ENCODE measurements at places on chromosomes 7 and 10.

GRCh38 chr10:43204943-43205671 is 61.8 kb downstream of the RASGEF1A start:
- DNase-seq = peak; percentile 25

DNA sequence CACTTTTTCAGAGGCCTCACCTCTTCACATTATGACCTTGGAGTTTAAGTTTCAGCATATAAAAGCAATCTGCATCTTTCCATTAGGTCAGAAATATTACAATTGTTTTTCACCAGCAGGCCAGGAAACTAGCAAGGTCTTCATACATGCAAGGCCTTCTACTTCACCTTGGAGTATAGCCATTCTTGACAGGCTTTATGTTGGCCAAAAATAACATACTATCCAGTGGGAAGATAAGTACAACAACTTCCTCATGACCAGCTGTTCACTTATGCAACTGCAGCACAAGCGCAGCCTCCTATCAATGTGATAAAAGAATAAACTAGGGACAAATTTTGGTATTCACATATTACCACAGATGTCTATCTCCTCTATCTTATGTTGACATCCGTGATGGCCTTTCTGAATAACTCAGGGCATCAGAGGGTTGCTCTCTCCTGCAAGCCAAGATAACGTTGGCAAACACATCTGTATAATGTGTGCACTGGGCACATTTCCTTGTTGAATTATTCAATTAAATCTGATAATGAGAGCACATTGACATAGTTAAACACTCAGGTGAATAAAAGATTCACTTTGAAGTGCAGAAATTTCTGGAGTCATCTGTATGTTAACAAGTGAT is 239.8 kb downstream of the FZD1 start:
- no peak for DNase-seq

- DNase-seq = no peak
Observed at GRCh38 chr10:103547391-103547946, 54.0 kb downstream of the NEURL1 start.

- no peak for DNase-seq
Observed at GRCh38 chr10:128050936-128051335, 75.3 kb downstream of the MKI67 start.

DNA sequence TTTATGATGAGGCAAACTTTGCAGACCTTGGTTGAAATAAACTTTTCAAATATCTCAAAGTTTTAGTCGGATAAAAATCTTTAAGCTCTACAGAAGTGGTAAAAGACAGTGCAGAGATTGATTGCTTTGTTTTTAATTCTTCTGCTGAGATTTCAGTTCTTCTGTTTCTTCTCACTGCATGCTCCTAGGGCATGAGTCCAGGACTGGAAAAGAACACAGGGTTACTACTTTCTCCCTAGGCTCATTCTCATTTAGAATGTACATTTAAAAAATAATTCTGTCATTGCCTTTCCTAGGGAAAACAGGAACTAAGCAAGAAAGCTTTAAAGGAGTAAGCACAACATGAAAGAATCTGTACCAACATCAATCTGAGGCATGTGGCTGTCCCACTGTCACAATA is 256.7 kb upstream of the DGKB start:
- DNase-seq = no peak

DNA sequence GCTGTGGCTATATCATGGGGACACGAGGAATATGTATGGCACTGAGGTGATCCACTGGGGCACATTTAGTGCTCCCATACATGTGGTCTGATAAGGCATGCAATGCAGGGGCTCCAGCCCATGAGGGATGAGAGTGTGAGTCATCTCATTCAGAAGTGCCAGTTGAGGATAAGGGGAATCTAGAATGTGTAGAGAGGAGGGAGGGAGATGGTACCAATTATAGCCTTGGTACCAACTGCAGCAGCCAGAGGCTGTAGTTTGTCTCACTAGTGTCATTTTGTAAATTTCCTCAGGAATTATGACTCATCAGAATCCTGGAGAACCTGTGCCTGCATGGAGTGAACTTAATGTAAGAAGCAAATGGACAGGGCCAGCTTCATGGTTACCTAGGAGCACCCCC is 46.2 kb downstream of the LAMB4 start:
- DNase-seq = no peak

- DNase-seq = no peak
Observed at GRCh38 chr7:27149842-27150567, 2.4 kb downstream of the HOXA3 start.

GRCh38 chr7:123682690-123683089 is 27.0 kb downstream of the LMOD2 start:
- peak; percentile 50 for DNase-seq

- no peak for DNase-seq
Observed at GRCh38 chr7:63113713-63114285, 884.9 kb upstream of the ZNF722 start.

DNA sequence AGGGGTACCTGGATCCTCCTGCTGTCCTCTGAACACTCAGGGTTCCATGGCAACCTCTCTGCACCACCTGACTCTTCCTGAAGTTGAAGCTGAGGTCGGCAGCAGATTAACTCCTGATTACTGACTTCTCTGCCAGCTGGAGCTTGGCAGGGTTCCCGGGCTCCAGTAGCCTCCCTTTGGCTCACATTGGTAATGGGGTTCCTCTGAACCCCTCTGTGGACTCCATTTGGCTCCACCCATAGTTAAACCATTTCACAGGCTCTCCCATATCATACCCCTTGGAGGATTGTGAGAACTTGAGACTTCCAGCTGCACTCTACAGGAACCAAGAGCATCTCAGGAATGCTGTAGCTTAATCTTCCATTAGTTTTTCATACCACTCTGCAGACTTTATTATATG is 292.5 kb downstream of the HDAC9 start:
- no peak for DNase-seq

- DNase-seq = no peak
Observed at GRCh38 chr10:130498042-130498441, 361.9 kb downstream of the GLRX3 start.

GRCh38 chr7:433558-433957 is 86.1 kb downstream of the PDGFA start:
- no peak for DNase-seq

DNA sequence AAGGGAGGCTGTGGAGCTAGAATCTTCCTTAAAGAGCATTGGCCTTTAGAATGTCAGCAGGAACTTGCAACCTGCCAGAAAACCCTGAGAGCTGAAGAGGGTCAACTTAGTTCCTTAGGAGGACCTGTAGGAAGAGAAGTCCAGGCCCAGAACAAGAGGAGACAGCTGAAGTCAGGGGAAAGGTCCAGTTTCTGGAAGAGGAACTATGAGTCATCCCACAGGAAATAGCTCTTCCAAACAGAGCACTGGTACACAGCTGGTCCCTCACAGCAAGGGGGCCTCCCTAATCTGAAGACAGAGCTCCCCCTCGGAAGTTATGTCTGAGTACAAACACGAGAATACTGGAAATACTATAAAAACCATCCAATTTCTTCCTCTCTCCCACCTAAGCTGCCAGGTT is 98.9 kb downstream of the HERPUD2 start:
- no peak for DNase-seq

DNA sequence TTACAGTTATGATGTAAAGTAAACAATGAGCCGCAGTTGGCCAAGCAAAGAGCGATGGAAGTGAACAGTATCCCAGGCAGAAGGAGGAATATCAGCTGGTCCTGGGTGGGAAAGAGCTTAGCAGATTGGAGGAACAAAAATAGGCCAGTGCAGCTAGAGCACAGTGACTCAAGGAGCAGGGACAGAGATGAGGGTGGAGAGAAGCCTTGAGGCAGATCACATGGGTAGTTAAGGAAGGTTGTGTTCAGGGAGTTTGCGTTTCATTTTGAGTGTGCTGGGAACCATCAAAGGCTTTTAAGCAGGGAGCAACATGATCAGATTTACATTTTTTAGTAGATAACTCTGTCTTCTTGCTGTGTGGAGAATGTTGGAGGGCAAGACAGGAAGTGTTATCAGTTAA is 113.6 kb downstream of the OAT start:
- DNase-seq = no peak

DNA sequence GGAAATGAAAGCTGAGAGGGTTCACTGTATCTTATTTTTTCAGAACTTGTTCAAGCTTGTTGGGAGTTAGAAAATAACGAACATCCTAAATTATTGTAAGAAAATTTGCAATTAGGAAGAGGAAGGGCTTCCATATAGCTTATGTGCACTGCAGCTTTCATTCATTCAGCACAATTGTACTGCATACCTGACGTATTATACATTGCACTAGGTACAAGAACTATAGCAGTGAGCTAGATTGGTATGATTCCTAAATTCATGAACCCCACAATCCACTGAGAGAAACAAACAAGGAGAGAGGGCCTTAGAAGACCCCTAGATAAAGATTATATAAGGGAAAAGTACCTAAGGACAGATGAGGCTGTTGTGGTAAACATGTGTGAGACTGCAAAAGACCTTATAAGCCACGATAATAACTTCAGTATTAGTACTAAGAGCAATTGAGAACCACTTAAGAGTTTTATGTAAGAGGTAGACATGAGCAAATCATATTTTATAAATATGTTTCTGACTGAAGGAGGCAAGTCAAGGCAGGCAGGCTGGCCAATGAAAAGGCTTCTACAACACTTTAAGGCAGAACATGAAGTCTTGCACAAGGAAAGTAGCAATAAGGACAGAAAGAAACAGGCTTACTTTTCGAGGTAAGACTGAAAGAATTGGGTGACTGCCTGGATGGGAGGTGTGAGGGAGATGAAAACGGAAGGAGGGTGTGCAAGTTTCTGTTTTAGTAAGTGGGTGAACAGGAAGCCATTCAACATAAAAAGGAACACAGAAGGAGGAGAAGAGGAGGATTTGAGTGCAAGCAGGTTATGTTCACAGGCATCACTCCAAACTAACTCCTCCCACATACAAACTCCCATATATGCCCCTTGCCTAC is 77.9 kb upstream of the LRRN3 start:
- no peak for DNase-seq

DNA sequence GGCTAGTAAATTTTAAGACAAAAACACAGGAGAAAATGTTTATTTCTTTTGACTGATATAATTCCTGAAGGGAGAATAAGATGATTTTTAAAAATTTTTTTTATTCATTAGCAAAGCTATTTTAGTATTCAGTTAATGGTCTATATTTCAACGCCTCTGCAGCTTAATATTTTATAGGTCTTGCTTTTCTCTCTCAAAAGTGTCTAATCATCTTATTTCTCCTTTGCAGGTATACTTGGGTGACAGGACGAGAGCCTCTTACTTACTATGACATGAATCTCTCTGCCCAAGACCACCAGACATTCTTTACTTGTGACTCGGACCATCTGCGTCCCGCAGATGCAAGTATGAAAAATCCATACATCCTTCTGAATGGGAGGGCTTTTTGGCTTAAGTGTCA is 177.0 kb downstream of the ST7 start:
- DNase-seq = no peak

GRCh38 chr10:77507291-77507880 is 130.2 kb downstream of the KCNMA1 start:
- DNase-seq = no peak
